Breast epithelium (tissue), 4 donors: ENCODE measurements at places on chromosomes 4 and X. TPM values are rescaled to one million over a fixed set of nuclear protein-coding genes. Genes with fewer than 3 reads are reported as not detected.

GRCh38 chrX:32451954-32452695, 759.2 kb downstream of the DMD start:
- DNase-seq: no peak

DNA sequence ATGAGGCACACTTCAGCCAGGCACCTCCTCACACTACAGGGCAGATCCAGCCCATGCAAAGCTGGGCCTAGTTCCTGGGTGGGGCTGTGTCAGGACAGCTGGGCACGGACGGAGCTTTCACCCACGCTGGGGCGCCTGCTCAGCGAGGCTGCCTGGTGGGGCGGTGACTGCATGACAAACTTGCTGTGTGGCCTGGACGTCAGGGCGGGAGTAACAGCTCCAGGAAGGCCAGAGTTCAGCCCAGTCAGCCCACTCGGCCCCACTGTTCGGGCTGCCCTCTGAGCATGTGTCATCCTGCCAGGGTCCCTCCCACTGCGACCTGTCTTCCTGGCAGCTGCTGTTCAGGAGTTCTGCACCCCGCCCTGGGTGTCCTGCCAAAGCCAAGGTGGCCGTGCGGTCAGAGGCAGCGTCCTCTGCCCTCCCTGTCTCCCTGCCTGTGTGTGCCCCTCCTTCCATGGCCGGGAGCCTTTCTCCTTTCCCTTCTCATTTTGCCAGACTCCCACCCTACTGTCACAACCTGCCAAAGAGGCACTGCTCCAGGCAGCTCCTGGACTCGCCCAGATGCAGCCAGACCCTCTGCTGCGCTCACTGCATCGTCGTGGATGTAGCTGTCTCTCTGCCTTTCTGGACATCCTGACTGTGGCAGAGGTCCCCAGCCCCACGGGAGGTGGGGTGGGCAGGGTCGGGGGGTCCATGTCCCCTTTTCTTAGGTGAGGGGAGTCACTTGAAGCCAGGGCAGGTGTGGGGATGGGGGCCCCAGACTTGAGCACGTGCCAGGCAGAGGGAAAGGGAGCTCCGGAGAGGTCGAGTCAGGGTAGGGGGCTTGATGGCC, 33.0 kb upstream of the KIAA0232 start:
- peak; percentile 89 for DNase-seq

- DNase-seq: no peak
These were observed 1.5 kb upstream of the EDNRA start for GRCh38 chr4:147479376-147479775.

DNA sequence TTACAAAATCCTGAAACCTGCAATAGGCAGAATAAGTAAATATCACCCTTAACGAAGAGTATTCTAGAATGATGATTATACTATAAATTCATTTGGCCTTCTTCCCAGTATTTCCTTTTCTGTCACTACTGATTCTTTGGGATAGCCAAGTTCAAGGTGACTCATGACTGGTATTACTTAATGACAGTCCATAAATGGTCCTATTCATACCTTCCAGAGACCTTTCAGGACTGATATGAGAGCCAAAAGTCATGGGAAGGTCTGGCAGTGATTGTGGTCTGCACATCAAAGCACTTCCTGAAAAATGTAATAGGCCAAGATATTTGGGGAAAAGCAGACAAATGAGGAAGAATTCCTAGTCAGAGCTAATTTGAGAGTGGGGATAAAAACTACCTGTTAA, 239.6 kb upstream of the FAM47A start:
- no peak for DNase-seq

DNA sequence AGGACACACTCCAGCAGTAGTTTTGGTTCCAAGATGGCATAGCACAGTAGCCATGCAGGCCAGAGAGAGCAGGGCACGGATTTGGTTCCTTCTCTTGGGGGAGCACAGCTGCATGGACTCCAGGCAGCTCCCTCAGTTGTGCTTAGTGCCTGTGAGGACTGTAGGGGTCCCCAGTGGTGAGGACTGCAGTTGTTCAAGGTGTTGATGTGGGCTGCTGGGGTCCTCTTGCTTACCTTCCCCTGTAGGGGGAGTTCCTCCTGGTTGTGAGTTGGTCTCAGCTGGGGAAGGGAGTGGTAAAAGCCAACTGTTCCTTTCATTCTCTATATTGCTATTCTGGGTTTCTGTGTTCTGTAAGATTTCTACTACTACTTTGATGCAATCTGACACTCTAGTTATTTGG, 606.5 kb downstream of the MAGEB5 start:
- DNase-seq: no peak

GRCh38 chrX:47285836-47286320, 53.1 kb downstream of the USP11 start:
- no peak for DNase-seq

- no peak for DNase-seq
These were observed 166.6 kb upstream of the RAPGEF2 start for GRCh38 chr4:158936238-158936637.

- no peak for DNase-seq
These were observed 70.0 kb downstream of the MGST2 start for GRCh38 chr4:139735381-139736273.

DNA sequence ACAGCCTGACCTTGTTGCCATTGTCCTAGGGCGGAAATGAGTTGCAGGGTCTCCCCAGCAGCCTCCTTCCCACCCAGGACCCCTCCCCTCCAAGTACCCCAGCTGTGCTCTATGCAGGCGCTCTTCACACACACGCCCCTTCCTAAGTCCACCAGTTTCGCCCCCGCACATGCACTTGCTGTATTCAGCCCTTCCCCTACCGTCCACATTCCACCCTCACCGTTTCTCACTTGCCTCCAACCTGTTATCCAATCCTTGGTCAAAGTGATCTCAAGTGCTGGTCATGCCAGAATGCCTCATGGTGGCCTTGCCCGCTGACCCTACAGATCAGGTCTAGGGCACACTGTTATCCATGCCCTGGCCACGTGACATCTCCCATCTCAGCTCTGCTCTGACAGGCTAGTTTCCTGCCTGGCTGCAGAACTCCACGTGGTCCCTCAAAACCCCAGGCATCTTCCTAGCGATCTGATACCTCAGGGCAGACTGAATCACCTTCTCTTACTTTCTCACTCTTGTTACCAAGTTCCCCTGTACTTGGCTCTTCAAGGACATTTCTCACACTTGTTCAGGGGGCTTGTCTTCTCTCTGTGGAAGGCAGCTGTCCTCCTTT, 39.7 kb downstream of the NSG1 start:
- DNase-seq: no peak

GRCh38 chr4:4386736-4387392, at the start of gene NSG1:
Gene NSG1 (plus strand): TSS chr4:4387102. CDS start chr4:4387630, 528 bp downstream.
- no peak for DNase-seq

GRCh38 chrX:103540145-103540544, 20.9 kb upstream of the RAB40A start:
- no peak for DNase-seq

- no peak for DNase-seq
These were observed 53.1 kb upstream of the HGFAC start for GRCh38 chr4:3388471-3389232.

DNA sequence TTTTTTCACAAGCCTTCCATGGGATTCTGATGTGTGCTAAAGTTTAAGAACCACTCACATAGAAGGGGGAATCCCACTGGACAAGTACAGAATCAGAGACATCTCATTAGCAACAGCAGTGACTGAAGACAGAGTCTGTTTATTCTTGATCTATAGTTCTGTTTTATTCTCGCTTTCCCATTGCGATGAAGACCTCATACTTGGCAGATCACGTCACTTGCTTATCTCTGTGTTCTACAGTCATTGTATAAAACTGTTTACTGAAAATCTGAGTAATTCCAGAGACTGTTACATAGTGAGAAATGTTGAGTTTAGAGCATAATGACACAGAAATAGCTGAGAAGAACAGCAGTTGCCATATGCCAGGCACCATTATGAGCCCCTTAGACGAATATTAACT, 185.5 kb downstream of the PTTG2 start:
- DNase-seq: no peak

GRCh38 chr4:98609934-98610333, 48.5 kb downstream of the TSPAN5 start:
- no peak for DNase-seq

GRCh38 chrX:99384594-99385374, 1025.3 kb downstream of the PCDH19 start:
- DNase-seq: no peak

GRCh38 chr4:83353516-83353915, 18.9 kb upstream of the HPSE start:
- no peak for DNase-seq

GRCh38 chr4:56326363-56326762, 60.9 kb downstream of the AASDH start:
- no peak for DNase-seq

DNA sequence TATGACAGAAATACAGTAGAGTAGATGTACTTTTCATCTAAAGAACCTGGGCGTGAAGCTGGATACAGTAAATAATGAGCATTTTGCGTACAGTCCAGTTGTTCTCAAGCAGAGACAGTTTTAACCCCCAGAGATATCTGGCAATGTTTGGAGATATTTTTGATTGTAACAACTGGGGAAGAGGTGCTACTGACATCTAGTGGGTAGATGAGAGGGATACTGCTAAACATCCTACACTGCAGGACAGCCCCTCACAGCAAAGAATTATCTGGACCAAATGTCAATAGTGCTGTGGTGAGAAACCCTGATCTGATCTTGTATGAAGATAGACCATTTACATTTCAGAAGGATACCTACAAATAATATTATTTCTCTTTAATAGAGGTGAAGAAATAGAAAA, 200.2 kb upstream of the FAM47A start:
- DNase-seq: no peak

DNA sequence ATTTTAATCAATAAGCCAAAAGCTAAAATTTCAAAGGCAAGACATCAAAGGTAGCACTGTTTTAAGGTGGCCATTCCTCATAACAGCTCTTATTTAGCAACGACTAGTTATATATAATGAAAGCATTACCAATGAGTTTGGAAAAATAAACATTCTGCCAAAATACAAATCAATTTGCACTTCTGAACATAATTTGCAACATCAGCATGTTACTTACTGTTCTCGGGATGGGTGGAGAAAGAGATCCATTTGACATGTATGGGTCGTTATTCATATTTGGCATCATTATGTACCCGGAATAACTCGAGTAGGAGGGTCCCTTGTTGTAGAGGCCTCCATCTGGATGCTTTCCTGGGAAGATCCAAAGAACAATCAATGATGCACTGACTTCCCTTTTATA, 5.4 kb downstream of the LEF1 start:
- DNase-seq: no peak

- DNase-seq: no peak
These were observed 25.0 kb downstream of the GYPA start for GRCh38 chr4:144115519-144115918.

DNA sequence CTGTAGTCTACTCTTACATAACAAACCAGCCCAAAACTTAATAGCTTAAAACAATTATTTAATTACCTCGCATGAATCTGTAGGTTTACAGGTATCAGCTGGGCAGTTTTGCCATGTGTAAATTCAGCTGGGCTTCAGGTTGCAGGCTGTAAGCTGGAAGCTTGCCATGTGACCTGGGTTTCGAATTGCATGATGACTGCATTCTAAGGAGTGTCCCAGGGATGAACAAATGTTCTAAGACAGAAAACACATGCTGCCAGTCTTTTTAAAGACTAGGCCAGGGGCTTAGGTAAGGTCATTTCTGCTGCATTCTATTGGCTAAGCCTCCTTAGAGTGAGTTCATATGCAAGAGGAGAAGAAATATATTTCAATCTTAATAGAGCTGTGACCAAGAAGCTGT, 44.8 kb downstream of the GRIA2 start:
- no peak for DNase-seq

GRCh38 chr4:113409181-113409580, 352.4 kb downstream of the CAMK2D start:
- DNase-seq: no peak

DNA sequence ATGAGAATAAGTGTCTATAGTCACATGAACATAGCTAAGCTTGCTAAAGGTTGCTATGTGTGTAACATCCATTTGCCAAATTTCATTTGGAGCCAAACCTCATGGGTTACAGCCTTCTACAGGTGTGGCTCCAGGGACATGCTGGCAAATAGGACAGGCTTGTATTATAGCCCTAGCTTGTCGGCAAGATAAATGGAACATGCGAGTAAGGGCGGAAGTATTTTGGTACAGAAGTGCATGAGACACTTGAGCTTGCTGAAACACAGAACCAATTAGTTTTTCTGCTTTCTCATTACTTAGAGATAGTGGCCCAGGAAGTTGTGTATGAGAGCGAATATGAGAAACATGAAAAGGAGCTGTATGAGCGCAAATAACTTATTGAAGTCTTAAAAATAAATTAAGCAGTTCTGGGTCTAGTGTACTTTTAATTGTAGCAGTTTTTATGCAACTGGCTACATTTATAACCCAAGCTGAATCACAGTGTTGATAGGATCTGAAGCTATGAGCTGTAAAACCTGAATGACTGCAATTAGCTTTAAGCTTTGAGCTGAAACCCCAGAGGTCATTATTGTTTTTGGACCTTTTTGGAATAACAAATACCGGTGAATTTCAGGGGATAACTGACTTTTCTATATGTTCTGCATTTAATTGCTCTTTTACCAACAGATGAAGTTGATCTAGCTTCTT, 64.6 kb downstream of the KDM5C start:
- no peak for DNase-seq

GRCh38 chrX:68913249-68913547, 84.4 kb downstream of the EFNB1 start:
- DNase-seq: no peak

DNA sequence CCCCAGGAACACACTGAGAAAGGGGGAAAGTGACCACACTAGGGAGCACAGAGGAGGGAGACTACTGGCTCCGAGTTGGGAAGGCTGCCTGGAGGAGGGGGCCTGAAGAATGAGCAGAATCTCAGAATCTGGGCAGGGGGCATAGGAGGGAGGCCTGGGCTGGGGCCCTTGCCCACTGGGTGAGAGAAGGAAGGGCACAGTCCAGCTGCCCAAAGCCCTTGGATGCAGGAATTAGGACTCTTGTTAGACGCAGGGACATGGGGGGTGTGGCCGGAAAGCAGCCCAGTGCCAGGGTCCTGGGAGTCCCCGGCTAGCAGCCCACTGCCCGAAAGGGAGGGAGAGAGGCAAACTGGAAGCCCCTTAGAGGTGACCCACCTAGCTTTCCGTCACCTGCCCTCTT, 1.9 kb upstream of the DUSP9 start:
- no peak for DNase-seq

GRCh38 chr4:146134761-146135445, 40.6 kb upstream of the LSM6 start:
- DNase-seq: peak; percentile 82

- DNase-seq: no peak
These were observed 903.8 kb downstream of the STIM2 start for GRCh38 chr4:27764526-27764837.

Gene RAB40A
- 2.3 TPM for total RNA-seq

Gene TBC1D19
- 27.2 TPM for total RNA-seq

Gene EDA
- 5.0 TPM for total RNA-seq

Gene LUZP4
- total RNA-seq: not detected

Gene CLTRN
- not detected for total RNA-seq

Gene DBET
- total RNA-seq: not detected

Gene NCAPG
- total RNA-seq: 0.96 TPM

Gene MAMLD1
- 2.3 TPM for total RNA-seq

Gene SLC26A1
- 0.48 TPM for total RNA-seq

Gene CENPVL3
- not detected for total RNA-seq

Gene CLIC2
- total RNA-seq: 23.8 TPM

Gene GASK1B
- total RNA-seq: 69.3 TPM

Gene NOP14
- 23.4 TPM for total RNA-seq

Gene PRKG2
- total RNA-seq: 1.3 TPM

Gene TRIML2
- total RNA-seq: not detected

Gene RAI2
- 12.0 TPM for total RNA-seq

Gene BEX1
- 1.3 TPM for total RNA-seq

Gene FRG2
- total RNA-seq: not detected
